ENCODE measurements at places on chromosomes 1 and 21.

DNA sequence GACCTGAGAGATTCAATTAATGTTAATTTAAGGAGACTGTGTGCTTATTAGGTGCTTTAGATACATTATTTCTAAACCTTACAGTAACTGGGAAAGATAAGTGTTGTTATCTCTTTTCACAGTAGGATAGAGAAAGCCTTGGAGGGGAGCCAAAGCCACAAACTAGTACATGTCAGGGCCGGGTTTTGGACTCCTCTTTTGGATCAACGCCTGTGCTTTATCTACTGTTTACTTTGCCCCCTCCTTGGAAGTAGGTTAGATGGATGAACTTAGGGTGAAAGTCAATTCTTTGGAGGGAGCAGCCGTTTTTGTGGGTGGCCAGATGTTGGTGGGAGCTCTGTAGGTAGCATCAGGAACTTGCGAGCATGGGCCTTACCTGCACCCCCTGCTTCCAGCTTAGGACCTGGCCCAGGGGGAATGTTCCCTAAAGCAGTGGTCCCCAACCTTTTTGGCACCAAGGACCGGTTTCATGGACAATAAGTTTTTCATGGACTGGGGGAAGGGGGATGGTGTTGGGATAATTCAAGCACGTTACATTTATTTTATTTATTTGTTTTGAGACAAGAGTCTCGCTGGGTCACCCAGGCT lies 1.7 kb downstream of the HHAT start:
- DNase-seq, result no peak

GRCh38 chr1:156146020-156146768 lies 7.2 kb upstream of the SEMA4A start:
- DNase-seq, result no peak

GRCh38 chr1:187280031-187280430 lies 451.3 kb downstream of the PLA2G4A start:
- no peak for DNase-seq

DNA sequence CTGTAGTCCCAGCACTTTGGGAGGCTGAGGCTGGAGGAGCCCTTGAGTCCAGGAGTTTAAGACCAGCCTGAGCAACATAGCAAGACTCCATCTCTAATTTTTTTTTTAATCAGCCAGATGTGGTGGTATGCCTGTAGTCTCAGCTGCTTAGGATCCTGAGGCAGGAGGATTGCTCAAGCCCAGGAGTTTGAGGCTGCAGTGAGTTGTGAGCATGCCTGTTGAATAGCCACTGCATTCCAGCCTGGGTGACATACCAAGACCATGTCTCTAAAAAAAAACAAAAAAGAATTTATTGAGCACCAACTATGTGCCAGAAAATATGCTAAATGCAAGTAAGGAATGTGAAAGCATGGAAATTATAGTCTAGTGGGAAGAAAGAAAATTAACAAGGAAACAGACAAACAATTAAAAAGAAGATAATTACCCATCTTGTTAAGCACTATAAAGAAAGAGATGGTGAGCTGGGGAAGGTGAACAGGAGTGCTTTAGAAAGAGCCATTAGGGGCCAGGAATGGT lies 104.0 kb upstream of the ZNF678 start:
- no peak for DNase-seq

DNA sequence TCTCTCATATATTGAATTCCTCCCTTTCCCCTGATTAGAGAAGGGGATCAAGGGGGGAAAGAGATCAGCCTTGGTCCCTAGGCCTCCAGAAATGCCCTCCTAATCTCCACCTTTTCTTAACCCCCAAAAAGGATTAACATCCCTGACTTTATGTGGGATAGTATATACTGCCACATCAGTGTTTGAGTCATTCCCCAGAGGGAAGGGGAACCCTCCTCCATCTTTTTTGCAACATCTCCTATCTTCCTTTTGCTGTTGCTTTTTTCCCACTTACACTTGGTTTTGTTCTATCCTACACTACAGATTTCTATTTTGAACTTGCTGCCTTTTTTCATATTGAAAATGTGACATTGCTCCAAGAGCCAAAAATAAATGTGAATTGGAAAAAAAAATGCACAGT lies 65.4 kb upstream of the PODN start:
- DNase-seq, result no peak

DNA sequence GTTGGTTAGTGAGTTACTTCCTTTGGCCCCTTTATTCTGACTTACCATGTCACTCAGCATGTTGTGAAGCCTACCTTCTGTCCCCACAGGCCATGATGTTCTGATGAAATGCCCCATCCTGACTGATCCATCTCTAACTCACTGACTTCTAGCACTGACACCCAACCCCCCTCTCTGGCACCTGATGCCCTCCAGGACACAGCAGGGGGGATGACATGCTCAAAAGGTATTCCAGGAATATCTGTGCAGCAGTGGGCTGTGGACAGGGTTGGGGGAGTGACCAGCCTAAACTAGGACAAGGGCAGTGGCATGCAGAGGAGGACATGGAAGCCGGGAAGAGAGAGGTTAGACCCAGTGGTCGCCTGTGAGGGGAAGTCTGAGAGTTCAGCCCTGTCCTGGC lies 25.5 kb downstream of the SYT2 start:
- DNase-seq, result no peak

Measured in stimulated activated CD8-positive, alpha-beta memory T cell treated with anti-CD3 and anti-CD28 coated beads, Interleukin-7, amount 100 ng/mL, for 1 hour (primary cell).